NCI-H1694 treated with DMSO at 0.1 percent for 48 hours (cell line): ENCODE measurements at places on chromosomes 5 and 9.

DNA sequence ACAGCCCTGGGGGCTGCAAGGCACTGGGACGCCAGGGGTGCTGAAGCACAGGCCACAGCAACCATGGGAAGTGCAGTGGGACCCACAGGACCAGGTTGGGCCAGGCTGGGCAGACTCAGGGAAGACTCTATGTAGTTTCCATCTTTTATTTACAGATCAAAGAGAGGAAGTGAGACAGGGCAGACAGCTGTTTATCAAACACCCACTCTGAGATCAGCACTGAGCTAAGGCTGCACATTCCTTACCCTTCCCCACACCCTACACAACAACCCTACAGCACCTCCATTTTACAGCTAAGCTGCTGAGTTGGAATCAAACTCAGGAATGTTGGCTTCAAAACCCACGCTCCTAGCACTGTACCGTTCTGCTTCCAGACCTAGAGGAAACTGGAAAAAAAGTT is 19.8 kb downstream of the BARHL1 start:
- DNase-seq = no peak

DNA sequence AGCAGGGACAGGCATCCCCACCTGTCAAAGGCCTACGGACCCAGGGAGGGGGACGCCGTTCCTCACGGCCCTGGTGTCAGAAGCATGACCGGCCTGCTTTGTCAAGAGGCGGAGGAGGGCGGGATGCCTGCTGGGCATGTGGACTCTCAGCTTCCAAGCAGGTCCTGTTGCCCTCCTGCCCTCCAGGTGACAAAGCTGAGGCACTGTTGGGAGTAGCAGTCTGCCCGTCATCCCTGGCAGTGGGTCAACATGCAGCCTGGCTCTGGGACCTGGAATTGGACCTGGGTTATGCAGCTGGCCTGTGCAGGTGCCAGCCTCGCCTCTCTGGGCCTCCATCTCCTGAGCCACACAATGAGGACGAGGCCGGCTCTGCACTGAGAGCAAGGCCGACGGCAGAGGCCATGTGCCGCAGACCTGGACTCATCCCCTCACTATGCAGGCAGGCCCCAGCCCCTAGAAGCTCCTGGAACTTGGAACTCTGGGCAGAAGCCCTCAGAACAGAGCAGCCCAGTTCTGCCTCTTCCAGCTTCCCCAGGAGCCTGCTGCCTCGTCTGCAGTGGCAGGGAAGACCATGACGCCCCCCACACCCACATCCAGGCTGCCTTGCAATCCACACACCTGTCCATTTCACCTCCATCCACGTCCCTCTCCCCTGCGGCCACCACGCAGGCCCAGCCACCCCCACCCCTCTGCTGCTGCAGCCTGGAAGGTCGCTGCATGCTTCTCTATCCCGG is 20.8 kb upstream of the FCN1 start:
- DNase-seq = no peak

DNA sequence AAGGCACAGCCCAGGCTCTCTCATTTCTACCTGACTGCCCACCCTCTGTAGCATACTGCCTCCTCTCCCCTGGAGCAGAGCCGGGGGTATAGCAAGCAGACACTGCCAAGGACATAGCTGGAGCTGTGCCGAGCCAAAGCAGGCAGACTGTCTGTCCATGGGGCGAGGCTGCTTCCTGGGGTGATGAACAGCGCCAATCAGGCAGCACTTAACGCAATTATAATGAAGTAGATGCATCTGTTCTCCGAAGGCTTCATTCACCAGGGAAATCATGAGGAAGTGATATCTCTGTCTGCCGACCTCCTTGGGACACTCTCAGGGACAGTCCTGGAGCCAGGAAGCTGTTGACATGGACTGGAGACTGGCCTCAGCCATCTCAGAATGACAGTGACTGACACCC is 230.7 kb downstream of the ASTN2 start:
- DNase-seq = peak; percentile 66

- no peak for DNase-seq
Observed at GRCh38 chr9:73807952-73808351, 656.3 kb downstream of the ANXA1 start.

DNA sequence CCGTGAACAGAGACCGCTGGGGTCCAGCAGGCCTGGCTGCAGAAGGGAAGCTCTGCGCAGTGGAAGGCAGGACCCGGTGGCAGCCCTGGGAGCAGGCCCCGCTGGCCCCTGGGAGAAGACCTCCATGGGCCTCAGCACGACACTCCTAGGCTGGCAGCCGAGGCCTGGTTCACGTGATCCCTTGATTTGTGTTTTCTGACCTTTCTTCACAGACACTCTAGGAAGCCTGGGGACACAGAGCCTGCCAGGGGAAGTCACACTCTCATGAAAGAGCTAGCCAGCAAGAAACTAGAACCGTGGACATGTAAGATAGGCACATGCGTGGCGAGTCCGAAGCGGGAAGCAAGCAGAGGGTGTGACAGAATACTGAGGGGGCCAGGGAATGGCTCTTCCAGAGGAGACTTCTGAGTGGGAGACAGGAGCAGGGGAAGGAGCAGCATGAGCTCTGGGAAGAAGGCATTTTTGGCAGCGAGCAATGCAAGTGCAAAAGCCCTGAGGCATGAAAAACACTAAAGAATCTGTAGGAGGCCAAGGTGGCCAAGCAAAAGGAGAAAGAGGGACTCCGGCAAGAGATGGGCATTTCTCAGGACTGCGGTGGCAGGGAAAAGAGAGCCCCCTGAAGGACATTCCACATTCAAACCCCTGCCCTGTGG is 26.6 kb upstream of the IL17B start:
- no peak for DNase-seq

- no peak for DNase-seq
Observed at GRCh38 chr5:218457-219291, 554 bp downstream of the SDHA start.

GRCh38 chr5:60257596-60258271 is 364.2 kb upstream of the PDE4D start:
- no peak for DNase-seq

GRCh38 chr5:83987513-83988292 is 267.0 kb upstream of the HAPLN1 start:
- no peak for DNase-seq

DNA sequence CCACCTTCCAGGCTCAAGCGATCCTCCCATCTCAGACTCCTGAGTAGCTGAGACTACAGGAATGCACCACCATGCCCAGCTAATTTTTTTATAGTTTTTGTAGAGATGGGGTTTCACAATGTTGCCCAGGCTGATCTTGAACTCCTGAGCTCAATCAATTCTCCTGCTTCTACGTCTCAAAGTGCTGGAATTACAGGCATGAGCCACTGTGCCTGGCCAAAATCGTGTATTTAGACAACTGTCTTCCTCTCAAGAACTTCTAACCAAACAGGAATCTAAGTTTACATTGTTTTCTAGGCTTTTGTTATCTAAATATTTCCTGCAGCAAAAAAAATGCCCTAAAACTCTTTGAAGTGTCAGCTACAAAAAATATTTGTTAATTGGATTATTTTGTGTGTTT is 78.8 kb downstream of the NLN start:
- no peak for DNase-seq

GRCh38 chr9:38141746-38142591 is 72.9 kb upstream of the SHB start:
- DNase-seq = no peak

GRCh38 chr9:114484215-114484853 is 20.9 kb downstream of the WHRN start:
- no peak for DNase-seq

- no peak for DNase-seq
Observed at GRCh38 chr5:56851258-56851941, 36.1 kb downstream of the MAP3K1 start.

- DNase-seq = no peak
Observed at GRCh38 chr9:137278061-137278701, 655 bp downstream of the TOR4A start.

GRCh38 chr5:55672477-55672911 is 39.6 kb downstream of the SLC38A9 start:
- no peak for DNase-seq

DNA sequence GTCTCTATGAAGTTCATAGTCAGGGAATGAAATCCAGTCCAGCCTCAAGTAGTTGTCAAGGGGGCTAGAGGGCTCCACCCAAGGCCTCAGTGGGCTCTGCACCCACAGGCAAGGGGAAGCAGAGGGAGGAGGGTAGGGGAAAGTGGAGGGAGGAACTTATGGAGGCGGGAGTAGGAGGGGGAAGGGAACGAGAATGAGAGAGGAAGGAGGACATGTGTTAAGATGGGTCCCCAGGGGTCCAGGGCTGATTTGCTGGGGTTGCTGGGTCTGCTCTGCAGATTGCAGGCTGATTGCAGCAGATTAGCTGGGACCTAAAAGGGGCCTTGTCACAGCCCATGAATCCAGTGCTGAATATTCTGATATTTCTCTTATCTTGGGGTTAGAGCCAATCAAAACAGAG is 166.9 kb upstream of the IL12B start:
- no peak for DNase-seq

DNA sequence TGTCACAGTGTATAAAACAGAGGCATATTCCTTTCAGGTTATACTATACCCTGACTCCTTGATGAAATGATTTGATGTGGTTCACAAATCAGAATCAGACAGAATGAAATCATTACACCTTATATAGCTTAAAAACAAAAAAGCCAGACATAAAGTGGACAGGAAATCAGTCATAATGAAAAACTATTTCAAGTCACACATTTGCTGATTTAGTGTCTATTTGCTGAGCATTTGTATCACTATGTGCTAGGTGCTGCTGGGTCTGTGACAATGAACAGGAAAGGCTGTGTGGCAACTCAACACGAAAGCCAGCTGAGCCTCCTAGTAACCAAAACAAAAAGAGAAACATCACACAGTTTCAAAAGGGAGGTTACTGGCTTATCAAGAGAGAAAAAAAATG is 194.0 kb downstream of the EFNA5 start:
- DNase-seq = no peak

DNA sequence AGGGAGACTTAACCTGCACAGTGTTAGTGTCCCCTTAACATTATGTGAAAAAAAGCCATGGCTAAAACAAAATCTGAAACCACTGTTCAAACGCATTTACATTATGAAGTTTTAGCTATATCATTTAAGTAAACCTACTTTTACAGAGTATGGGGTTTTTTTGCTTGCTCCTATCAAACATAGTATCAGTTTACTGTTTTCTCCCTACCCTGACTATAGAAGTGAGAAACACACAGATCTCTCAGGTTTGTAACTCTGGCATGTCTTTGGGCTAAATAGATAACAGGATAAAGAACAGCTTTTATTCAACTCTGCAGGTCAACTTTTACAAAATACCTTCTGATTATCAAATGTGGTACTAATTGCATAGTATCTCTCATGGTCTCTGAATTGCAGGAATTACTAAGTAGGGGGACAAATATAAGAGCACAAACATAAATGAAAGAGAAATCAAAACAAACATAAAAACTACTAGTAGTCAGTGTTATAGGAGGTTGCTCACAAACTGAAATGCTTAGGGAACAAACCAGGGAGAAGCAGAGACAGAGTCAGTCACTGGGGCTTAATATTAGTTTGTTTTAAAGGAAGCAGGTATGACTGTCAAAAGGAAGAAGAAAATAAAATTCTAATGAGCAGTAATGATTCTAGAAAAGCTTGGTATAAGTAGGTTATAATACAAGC is 155.8 kb downstream of the MLLT3 start:
- no peak for DNase-seq

- DNase-seq = no peak
Observed at GRCh38 chr5:132433141-132433540, 57.4 kb downstream of the IRF1 start.

GRCh38 chr5:87245451-87245850 is 22.2 kb upstream of the RASA1 start:
- DNase-seq = no peak
